ENCODE measurements at places on chromosomes 2 and 18. TPM values are rescaled to one million over a fixed set of nuclear protein-coding genes. Genes with fewer than 3 reads are reported as not detected.

CPO gene
- 3.0 TPM for total RNA-seq

DNA sequence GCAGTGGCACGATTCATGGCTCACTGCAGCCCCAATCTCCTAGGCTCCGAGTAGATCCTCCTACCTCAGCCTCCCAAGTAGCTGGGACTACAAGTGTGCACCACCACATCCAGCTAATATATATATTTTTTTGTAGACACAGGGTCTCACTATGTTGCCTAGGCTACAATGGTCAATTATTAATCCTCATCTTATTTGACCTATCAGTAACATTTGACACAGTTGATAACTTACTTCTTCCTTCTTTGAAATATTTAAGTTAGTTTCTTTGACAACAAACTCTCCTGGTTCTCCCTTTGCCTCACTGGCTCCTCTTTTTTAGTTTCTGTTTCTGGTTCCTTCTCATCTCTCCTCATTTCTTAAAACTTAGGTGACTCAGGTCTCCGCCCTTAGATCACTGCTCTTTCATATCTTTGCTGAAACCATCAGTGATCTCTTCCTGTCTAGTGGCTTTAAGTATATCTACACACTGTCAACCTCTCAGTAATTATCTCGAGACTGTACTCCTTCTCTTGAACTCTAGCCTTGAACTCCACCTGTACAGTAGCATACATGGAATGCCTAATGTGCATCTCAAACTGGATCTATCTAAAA, 11.5 kb downstream of the PGAP1 start:
- no peaks in the 10 kb centered on the region for H3K27me3 ChIP-seq
- H3K4me3 ChIP-seq: no peak overlapping the region
- no peak for DNase-seq
- H3K27ac ChIP-seq: no peak overlapping the region
- no peaks in the 10 kb centered on the region for H3K36me3 ChIP-seq
- H3K4me1 ChIP-seq: no peaks in the 10 kb centered on the region

- no peaks in the 10 kb centered on the region for H3K27me3 ChIP-seq
- no peak for DNase-seq
- no peak overlapping the region for H3K4me3 ChIP-seq
- H3K27ac ChIP-seq: no peak overlapping the region
- no peaks in the 10 kb centered on the region for H3K36me3 ChIP-seq
Measured at GRCh38 chr2:236489895-236490404, 79.7 kb upstream of the ACKR3 start.

DNA sequence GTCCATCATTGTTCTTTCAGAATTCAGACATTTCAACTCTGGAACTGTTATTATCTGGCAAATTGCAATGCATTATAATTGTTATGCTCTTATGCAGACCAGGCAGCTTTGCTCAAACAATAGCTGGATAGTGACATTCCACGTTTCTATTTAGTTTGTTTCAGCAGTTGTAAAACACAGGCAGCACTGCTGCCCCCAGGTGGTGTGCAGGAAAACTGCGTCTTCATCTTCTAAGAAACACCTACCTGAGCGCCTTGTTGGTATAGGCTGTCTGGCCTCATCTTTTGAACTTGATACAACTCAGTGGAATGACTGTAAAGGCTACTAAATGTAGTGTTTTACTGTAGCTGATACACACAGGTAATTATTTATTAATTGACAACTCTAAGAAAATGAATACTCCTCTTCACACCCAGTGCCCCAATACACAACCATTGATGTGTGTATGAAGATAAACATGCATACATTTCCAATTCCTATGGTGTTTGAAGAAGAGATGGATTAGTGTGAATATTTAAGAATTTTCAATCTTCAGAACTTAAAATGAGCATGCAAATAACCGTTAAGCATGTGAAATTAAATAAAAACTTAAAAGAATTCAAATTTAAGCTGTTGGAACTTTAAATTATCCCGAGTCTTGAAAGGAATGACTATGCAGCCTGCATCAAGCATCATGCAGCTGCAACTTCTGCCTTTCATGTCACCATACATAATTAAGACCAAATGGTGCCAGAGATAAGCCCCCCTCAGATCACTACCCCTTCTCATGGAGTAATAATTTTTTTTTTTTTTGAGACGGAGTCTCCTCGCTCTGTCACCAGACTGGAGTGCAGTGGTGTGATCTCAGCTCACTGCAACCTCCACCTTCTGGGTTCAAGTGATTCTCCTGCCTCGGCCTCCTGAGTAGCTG, 85.6 kb downstream of the CD8B2 start:
- H3K4me3 ChIP-seq: no peak overlapping the region
- H3K27me3 ChIP-seq: no peaks in the 10 kb centered on the region
- no peak for DNase-seq
- H3K36me3 ChIP-seq: no peaks in the 10 kb centered on the region
- H3K27ac ChIP-seq: no peak overlapping the region
- peaks cover 16% of the 10 kb centered on the region for H3K4me1 ChIP-seq

DNA sequence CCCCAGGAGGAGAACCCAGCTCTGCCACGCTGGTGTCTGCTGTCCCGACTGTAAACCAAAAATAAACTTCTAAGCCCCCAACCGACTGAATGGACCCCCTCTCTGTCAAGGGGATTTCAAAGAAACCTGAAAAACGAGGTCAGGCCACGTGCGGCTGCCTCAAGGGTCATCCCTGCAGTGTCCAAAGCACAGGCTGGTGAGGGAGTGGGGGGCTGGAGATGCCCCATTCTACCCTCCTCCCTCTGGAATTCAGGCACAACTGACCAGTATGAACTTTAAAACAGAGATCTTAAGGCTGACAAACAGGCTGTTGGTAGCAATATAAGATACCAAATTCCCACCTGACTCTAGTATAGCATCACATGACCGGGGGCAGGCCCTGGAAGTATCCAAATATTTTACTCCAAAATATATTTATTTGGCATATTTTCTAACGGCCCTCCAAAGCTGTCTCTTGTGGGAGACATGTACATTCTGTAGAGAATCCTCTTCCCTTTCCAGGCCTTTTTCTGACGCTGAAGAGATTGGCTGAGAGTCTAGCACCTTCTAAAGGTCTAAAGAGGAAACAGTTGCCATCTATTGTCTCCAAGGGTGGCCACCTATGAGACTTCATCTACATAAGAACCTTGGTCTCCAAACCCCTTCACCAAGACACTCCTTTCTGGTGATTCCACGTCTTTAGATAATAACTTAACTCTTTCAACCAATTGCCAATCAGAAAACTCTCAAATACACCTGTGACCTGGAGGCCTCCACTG, 40.4 kb upstream of the CTDP1 start:
- peaks cover 4% of the 10 kb centered on the region for H3K4me1 ChIP-seq
- no peak for DNase-seq
- H3K36me3 ChIP-seq: no peaks in the 10 kb centered on the region

DNA sequence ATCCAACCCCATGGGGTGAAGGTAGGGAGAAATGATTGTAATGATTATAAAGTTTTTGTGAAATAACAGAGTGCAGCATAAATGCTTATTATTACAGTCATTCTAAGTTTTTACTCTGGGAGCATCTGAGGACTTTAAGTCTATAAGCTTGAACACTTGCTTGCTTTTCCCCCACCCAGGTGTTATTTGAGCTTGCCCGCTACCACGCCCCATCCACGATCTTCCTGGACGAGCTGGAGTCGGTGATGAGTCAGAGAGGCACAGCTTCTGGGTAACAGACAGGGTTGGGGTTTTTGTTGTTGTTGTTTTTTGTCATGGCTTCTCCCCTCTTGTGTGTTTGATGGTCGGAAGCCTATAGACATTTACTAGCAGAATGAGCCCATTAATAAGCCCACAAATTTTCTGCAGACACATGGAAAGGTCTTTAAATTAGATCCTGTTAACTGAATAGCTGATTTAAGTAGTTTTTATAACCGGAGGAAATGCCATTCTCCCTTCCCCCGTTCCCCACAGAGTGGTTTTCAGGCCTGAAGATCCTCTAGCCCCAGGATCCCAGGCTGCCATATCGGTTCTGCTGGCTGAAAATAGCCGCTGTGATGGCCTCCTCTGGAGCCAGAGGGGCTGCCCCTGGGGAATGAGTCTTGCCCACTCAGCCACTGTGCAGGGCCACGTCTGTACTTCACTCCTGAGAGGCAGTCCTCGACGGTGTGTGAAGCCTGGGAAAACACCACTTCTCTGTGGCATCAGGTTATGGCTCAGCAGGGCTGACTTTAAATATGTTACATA, 39.9 kb upstream of the ELOA2 start:
- H3K4me3 ChIP-seq: no peak overlapping the region
- H3K27me3 ChIP-seq: no peaks in the 10 kb centered on the region
- no peaks in the 10 kb centered on the region for H3K4me1 ChIP-seq
- no peak overlapping the region for H3K27ac ChIP-seq

IL18R1 gene
- 9.3 TPM for total RNA-seq

DNA sequence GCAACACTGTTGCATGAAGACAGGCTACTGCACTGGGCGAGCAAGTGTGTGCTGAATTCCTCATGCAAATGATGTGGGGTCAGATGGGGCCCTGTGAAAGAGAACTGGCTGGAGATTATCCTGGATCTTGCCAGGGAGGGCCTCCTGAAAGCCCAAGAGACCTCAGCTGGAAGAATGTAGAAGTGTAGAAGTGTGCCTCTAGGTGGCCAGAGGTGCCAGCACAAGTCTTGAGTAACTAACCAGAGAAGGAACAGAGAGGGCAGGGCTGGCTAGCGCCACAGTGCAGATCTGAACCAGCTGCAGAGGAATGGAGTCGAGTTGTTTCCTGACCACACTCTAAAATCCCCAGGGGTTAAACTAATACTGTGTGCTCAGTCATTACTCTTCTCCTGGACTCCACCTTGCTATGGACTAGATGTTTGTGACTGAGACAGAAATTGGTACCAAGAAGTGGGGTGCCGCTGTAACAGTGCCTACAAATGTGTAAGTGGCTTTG, 399.3 kb downstream of the LRATD1 start:
- H3K4me3 ChIP-seq: no peak overlapping the region
- no peaks in the 10 kb centered on the region for H3K4me1 ChIP-seq
- H3K36me3 ChIP-seq: no peaks in the 10 kb centered on the region

Measured in thoracic aorta (tissue), 2 donors.